Stimulated activated CD4-positive, alpha-beta T cell treated with anti-CD3 and anti-CD28 coated beads, Interleukin-4, amount 100 ng/mL, for 1 hour (primary cell): ENCODE measurements at places on chromosomes 11 and 22.

- DNase-seq, result no peak
Measured at GRCh38 chr22:48489551-48490499, 1337.8 kb downstream of the BRD1 start.

GRCh38 chr22:48892578-48893287 is 934.9 kb downstream of the BRD1 start:
- no peak for DNase-seq

- DNase-seq, result no peak
Measured at GRCh38 chr11:92384358-92384757, 159.7 kb downstream of the FAT3 start.

GRCh38 chr11:71190551-71190950 is 61.8 kb downstream of the SHANK2 start:
- DNase-seq, result no peak

DNA sequence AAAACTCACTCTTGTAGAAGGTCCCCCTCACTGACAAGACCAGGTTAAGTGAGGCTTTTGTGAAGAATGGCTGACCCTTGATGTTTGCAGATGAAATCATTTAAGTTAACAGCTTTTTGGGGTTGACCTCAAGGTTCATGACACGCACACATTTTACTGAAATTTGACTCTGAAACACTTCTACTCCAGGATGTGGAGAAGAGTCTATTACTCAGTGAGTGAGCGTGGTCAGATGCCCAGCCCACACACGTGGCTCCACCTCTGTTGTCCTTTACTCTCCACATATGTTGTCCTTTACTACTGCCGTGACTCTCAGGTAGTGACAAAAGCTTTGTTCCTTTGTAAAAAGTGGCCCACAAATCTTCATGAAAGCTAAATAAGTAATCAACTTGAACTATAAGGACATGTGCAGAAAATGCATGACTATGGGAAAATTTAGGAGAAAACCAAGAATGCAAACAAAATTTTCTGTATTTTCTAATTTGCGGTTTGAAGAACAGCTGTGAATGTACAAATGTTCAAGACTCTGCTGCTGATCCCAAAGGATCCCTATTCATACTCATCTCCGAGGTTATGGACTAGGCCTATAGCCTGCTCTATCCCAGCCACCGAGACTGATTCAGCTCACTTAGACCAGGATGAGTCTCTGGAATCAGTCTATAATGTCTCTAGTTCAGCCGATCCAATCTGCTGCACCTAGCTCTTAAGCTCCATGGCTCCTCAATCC is 22.4 kb downstream of the XRRA1 start:
- DNase-seq, result no peak

- no peak for DNase-seq
Measured at GRCh38 chr11:124582565-124582964, 12.8 kb downstream of the OR8A1 start.

DNA sequence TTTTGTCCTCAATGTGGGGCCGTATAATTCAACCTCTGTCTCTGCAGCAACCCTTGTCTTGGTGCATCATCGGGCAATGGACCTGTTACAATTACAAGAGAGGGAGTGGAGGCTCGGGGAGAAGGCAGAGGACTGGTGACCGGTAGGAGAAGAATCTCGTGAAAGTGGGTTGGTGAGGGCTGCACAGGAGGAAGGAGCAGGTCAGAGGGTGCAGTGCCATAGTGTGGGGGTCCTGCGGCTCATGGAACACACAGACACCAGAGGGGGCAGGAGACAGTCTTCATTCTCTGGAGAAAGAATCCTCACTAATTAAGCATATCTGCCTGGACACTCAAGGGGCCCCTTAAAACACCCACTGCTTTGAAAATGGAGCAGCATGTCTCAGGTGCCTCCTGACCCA is 174.7 kb upstream of the B3GAT1 start:
- DNase-seq, result no peak

- DNase-seq, result peak; percentile 58
Measured at GRCh38 chr11:35142481-35143075, 3.6 kb downstream of the CD44 start.

GRCh38 chr11:36385121-36385970 is 89.3 kb downstream of the PRR5L start:
- no peak for DNase-seq

DNA sequence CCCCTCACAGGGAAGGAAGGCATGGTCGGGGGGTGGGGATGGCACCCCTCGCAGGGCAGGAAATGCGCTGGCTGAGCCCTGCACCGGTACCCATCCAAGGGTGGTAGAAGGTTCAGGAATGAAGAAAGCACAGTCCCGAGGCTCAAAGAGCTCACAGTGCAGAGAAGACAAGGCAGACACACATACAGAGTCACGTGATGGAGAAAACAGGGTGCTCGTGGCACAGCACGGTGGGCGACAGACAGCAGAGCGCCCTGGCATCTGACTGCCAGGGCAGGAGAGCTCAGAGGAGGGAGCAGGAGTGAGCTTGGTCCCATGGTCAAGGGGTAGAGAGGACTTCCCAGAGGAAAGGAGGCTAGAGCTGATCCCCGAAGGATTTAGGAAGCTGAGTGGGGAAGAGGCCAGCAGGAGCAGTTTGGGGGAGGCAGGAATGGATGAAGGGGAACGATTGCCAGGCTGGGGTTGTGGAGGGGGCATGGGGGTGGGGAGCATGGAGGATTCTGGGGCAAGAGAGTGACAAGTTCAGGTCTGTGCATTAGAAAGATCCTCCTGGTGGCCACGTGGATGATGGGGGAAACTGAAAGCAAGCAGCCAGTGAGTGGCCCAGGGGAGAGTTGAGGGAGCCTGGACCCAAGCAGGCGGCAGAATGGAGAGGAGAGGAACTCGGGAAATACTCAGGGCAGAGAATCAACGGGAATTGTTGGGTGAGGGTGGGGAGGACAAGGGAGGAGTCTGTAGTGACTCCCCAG is 43.9 kb downstream of the PDE2A start:
- DNase-seq, result no peak

GRCh38 chr22:30127749-30128166 is 47.5 kb downstream of the HORMAD2 start:
- no peak for DNase-seq

- peak; percentile 37 for DNase-seq
Measured at GRCh38 chr11:30196400-30197206, 34.2 kb upstream of the FSHB start.

DNA sequence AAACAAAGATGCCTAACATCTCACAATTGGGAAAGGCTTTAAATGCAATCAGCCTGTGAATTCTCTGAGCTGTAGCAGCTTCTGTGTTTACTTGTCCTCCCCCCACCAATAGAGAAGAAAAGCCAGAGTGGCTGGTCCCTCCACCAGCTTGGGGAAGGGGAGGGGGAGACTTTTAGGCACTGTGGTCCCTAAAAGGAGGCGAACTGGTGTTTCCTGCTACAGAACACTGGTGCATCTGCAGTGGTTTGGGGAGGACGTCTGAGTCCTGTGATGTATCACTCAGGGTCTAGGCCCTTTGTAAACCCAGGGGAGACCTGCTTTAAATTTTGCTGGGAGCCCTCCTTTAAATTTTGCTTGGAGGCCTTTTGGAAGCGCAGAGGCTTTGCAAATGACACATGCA is 16.9 kb downstream of the TNRC6B start:
- no peak for DNase-seq

GRCh38 chr11:102564110-102564509 is 33.6 kb upstream of the MMP7 start:
- no peak for DNase-seq

DNA sequence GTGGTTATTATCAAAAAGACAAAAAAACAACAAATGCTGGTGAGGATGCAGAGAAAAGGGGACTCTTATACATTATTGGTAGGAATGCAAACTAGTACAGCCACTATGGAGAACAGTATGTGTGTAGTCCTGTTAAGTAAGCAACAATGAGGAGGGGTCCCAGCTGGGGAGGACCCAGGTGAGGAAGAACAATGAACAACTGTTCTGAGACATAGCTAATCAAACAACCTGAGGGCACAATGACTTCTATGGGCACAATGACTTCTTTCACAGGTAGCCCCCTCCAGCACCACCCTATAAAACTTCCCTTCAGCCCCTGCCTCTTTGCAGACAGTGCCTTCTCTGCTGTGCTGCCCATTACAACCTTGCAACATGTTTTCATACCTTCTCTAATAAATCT is 5.6 kb downstream of the JAML start:
- no peak for DNase-seq

GRCh38 chr11:91173701-91174100 is 950.9 kb upstream of the CHORDC1 start:
- no peak for DNase-seq

GRCh38 chr11:131817687-131818188 is 447.3 kb downstream of the NTM start:
- DNase-seq, result no peak

DNA sequence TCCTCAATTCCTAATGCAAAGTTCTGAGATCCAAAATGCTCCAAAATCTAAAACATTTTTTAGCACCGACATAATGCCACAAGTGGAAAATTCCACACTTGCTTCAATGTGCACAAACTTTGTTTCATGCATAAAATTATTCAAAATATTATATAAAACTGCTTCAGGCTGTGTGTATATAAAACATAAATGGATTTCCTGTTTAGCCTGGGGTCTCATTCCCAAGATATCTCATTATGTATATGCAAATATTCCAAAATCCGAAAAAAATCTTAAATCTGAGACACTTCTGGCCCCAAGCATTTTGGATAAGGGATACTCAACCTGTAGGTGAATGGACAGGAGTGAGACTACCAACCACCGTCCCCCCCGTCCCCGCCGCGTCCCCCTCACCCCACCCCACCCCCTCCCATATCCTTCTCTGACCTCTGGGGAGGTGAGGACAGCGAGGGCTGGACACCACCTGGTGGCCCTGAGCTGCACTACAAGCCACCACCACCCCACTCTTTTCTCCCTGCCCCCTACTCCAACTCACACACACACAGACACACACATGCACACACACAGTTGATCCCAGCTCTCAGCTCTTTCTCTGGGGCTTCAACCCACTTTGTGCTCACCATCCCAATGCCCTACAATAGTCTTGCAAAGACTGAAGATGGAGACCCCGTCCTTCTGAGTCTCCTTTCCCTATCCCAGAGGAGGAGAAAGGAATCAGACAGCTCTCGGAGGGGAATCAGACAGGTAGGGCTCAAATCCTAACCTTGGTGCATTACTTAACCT is 101.0 kb downstream of the PDE2A start:
- peak; percentile 29 for DNase-seq

GRCh38 chr11:17768547-17768946 is 34.0 kb downstream of the KCNC1 start:
- DNase-seq, result no peak

DNA sequence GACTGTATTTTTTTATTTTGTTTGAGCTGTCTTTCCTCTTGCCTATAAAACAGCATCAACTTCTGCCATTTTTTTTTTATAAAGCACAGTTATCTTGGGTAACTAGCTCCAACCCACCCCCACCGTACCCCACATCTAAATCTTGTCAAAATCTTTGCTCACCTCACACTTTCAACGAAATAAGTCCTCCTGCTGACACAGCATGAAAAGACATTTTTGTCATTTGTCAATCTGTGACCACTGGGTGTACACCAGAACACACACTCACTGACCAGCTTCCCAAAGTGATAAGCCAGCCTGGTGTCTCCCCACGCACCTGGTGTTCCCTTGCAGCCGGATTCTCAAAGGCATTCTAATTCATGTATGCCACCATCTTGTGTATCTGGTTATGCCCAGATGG is 1.7 kb upstream of the TECTA start:
- DNase-seq, result no peak

DNA sequence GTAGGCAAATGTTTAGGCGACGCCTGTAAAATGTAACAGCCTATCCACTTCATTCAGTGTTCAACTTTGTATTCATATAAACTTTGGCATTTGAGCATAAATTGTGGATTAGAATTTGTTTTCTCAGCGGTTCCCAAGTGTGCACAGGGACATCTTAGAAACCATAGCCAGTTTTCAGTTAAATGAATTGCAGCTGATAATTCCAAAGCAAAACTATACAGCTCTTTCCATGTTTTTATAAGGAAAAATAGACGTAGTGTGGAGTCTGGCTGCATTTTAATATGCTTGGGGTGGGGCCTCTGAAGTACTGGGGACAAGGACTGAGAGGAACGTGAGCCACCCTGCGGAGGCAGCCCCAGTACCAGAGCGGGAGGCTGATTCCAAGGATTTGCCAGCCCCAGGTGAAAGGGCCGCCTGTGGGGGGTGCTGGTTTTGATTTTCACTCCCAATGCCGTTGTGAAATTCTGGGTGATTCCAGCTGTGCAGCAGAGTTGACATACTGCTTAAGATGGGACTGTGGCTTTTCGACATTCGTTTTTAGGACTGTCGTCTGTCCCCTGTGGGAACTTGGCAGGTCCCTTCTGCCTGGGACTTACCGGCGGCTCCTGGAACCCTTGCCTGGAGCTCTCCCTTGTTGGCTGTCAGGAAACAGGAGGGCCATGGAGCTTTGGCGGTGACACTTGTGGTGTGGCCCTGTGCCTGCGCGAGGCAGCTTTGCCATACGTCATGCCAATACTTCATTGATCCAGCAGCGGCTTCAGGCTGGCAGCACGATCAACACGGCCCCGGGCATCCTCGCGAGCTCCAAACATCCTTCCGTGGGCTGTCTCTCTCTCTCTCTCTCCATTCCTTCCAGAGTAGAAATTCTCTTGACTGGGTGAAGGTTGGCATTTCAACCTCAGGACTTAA is 370.9 kb downstream of the TBC1D22A start:
- DNase-seq, result no peak

DNA sequence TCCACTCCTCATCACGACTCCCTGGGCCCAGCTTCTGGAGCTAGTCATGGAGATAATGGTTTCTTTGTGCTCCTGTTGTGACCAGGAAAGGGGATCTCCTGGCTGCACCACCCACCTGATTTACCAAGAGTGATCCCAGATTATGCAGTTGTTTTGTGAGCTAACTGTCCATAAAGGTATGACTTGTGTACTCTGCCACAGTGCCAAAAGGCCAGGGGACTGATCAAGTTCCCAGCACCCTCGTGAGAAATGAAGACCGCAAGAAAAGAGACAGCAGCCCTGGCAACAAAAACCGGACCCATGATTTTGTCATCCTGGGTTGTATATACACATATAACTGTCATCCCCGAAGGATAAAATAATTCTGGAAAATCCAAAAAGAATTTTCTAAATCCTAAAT is 26.6 kb downstream of the TUB start:
- DNase-seq, result no peak

- no peak for DNase-seq
Measured at GRCh38 chr11:6574816-6575715, 28.4 kb downstream of the RRP8 start.

GRCh38 chr11:115423728-115424459 is 80.3 kb downstream of the CADM1 start:
- DNase-seq, result no peak

DNA sequence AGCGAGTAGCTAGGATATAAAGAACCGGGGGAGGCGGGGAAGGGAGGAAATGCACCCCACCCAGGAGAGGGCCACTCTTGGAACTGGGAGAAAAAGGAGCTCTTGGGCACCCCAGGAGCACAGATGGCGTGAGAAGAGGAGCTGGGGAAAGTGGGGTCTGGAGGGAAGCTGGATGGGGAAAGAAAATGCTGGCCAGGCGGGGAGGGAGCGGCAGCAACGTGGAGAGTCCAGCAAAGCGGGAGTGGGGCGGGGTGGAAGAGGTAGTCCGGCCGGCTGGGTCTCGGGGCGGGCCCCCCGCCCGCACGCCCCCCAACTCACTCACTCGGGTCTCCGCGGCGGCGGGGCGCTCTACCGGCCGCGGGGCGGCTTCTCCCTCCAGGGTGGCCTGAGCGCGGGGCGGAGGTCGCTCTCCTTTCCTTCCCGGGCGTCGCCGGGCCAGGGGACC is 522 bp downstream of the TOB2 start:
- no peak for DNase-seq

- no peak for DNase-seq
Measured at GRCh38 chr11:126680131-126680530, 320.4 kb downstream of the KIRREL3 start.
